Effector CD4-positive, alpha-beta T cell (primary cell): ENCODE measurements at places on chromosomes 12 and 14.

- no peak for DNase-seq
Observed at GRCh38 chr14:96949594-96949993, 152.4 kb downstream of the VRK1 start.

DNA sequence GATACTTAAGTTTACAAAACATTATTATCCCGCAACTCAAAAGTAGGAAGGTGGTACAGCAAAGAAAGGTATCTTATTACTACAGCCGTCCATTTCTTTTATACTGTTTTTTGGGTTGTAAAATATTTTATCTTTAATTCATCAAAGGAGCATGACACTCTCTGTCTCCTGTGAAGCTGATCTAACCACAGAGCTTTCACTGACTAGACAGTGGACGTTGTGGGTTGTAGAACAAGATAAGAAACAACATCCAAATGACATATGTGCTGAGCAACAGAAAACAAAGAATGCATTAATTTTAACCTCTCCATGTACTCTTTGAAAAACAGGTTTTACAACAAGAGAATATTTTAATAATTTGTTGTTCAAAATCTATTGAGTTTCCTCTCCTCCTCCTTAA lies 195.9 kb upstream of the FBXO33 start:
- no peak for DNase-seq

DNA sequence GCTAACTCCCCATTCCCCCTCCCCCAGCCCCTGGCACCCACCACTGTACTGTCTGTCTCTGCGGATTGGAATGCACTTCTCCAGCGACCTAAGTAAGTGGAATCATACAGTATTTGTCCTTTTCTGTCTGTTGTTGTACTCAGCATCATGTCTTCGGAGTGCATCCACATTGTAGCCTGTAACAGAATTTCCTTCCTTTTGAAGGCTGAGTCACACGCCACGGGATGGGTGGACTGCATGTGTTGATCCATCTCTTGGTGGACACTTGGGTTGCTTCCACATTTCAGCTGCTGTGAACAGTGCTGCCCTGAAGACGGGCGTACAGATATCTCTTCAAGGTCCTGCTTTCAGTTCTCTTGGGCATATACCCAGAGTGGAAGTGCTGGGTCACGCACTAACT lies 34.4 kb downstream of the DDX51 start:
- no peak for DNase-seq

DNA sequence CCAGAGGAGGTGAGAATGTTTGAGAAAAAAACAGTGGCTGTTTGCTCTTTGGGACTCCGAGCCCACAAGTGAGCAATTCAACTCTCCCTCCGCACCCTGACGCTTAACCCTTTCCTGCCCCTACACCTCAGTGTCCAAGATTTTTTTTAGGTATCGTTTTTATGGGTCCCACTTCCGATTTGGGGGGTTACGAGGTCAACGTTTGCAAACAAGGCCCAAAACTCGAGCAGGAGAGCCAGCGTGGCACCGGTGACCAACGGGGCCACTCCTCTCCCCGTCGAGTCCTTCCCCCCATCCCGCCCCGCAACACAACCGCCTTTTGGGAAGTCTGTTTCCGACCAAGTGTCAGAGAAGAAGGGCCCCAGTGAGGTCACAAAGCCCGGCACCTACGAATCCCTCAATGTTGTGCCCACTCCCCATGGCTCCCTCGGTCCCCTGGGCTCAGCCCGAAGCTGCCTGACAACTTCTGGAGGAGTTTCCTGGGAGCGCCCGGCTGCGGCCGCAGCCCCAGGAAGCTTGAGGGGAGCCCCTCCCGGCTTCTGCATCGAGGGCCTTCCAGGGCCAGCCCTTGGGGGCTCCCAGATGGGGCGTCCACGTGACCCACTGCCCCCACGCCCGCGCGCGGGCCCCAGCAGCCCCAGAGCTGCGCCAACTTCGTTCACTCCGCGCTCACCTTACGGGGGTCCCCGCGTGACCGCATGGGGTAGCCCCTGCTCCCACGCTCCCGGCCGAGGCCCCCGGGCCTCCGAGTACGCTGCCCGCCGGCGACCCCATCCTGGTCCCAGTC lies 1.2 kb downstream of the CDK2AP1 start:
- DNase-seq: no peak

- DNase-seq: no peak
Observed at GRCh38 chr14:72947366-72948160, 21.3 kb downstream of the DCAF4 start.

- no peak for DNase-seq
Observed at GRCh38 chr14:75986439-75986765, 839 bp downstream of the IFT43 start.

- DNase-seq: no peak
Observed at GRCh38 chr14:90562652-90563051, 165.8 kb downstream of the CALM1 start.
